Activated CD8-positive, alpha-beta memory T cell treated with anti-CD3 and anti-CD28 coated beads, Interleukin-2, amount 50 U/mL, for 4 hours (primary cell): ENCODE measurements at places on chromosomes 7 and 10.
A peak's percentile ranks its signal among the peaks of the same experiment; 100 is the strongest.

GRCh38 chr7:111090846-111091245 lies at the start of gene LRRN3:
Gene LRRN3, plus strand, starts transcription at chr7:111091127. Its CDS starts 31,646 bp downstream, at chr7:111122773.
- peak; percentile 38 for DNase-seq

- DNase-seq: no peak
Observed at GRCh38 chr10:11532306-11532705, 79.1 kb downstream of the USP6NL start.

GRCh38 chr7:131143869-131144268 lies 183.8 kb upstream of the MKLN1 start:
- DNase-seq: no peak

DNA sequence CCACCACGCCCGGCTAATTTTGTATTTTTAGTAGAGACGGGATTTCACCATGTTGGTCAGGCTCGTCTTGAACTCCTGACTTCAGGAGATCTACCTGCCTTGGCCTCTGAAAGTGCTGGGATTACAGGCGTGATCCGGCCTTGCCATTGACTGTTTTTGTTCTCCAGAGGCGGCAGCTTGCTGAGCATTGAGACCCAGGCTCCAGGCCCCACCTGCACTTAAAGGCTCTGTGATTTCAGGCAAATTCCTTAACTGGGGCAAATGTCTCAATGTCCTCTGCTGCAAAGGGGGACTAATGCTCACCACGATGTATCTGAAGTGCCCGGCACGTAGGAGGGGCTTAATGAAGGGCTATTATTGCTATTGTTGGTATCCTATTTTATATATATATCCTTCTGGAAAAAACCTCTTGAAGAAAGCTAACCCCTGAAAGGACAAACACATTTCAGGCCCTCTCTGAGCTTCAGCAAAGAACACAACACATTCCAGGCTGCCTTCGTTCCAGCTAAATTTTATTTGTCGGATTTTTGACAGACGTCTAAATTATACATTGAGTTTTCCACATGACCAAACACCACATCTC lies 29.0 kb downstream of the TRIM8 start:
- DNase-seq: no peak

GRCh38 chr10:123259081-123259480 lies 104.9 kb downstream of the BUB3 start:
- DNase-seq: no peak

- no peak for DNase-seq
Observed at GRCh38 chr7:100723732-100724275, 3.5 kb downstream of the EPO start.

DNA sequence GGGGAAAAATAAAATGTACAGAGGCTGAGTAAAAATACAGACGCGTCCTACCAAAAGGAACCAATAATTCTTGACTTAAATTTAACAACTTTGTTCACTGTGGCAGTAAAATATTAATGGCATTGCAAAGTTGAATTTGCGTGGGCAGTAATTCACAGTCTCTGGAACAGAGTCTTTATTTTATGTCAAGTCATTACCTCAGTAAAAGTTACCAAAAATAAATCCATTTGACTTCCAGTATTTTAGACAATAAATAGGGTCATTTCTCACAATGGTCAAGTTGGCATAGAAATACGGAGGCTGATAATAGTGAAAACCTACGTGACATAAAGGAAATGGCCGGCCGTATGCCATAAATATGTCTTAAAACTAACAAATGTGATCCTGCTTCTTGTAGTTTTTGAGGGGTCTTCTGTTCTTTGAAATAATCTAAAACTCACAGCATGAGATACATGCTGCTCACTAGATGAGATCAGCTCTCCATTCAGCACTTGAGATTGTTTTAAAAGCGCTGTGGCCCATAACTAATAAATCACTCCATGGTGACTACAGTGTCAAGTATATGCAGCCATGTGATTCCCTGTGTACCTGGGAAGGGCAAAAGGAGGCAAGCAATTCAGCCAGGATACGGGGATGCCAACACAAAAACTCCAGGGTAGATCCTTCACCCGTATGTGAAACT lies 75.3 kb downstream of the DOCK4 start:
- DNase-seq: no peak

GRCh38 chr10:66353422-66353821 lies 572.4 kb upstream of the LRRTM3 start:
- no peak for DNase-seq

DNA sequence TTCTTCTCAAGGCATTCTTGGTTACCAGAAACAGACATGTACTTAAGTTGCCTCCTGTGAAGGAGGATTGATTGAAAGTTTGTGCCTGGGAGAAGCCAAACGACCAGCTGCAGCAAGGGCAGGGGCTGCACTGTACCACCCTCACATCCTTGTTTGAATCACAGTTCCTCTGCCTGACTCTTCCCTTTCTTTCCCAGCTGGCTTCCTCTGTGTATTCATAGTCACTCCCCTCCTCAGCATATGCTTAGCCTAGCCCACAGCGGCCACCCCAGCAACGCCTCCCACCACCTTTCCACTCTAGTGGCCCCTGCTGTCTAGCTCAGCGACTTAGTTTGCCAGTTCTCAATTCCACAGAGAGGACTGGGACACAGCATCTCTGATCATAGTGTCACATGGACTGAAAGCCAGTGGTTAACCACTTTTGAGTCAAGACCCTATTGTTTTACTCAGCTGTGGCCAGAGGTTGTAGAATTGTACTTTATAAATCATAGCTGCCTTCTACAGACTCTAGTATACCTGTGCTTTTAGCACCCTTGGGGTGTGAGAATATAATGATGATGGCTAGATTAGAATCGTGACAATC lies 643.0 kb downstream of the SUGCT start:
- no peak for DNase-seq

- DNase-seq: peak; percentile 10
Observed at GRCh38 chr10:5560817-5561703, 36.3 kb downstream of the CALML3 start.

GRCh38 chr7:46633200-46633599 lies 712.1 kb upstream of the IGFBP3 start:
- no peak for DNase-seq

DNA sequence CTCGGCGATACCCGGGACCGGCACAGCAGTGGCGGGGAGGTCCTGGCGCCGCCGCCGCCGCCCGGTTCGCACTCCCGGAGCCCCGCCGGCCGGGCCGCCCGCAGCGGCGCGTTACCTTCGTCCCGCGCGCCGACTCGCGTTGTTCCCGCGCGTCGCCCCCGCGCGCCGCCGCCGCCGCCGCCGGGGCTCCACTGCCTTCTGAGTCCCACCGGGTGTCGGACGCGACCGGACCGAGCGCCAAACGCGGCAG lies at the start of gene EZH2:
Gene EZH2, minus strand, starts transcription at position 243 of the 250 bp plus-strand sequence. CDS start 36,993 bp downstream, outside the sequence.
- DNase-seq: no peak

GRCh38 chr10:118151461-118151860 lies 104.7 kb upstream of the RAB11FIP2 start:
- DNase-seq: no peak

DNA sequence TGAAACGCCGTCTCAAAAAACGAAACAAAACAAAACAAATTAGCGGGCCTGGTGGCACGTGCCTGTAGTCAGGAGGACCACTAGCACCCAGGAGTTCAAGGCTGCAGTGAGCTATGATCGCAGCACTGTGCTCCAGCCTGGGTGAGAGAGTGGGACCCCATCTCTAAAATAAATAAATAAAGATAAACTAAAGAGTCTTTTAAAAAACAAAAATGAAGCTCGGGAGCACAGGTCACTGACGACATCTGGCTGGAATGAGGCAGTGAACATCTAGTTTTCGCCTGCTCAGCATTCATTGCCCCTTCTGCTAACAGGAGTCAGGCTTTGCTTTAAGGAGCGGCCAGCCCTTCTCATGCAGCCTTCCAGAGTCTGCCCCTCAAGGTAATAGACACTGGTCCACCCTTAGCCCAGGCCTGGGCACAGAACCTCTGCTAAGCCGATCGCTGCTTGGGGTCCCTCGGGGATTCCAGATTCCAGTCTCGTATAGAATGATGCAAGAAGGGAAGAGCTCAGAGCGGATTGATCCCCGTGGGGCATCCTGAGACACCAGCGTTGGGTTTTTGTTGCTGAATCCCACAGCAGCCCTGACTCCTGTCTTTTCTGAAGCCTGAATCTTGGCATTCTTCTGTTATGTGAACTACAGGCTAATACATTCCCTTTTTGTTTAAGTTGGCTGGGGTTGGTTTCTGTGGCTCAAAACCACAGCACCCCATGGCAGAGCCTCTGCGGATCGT lies 14.2 kb upstream of the FOXK1 start:
- no peak for DNase-seq

DNA sequence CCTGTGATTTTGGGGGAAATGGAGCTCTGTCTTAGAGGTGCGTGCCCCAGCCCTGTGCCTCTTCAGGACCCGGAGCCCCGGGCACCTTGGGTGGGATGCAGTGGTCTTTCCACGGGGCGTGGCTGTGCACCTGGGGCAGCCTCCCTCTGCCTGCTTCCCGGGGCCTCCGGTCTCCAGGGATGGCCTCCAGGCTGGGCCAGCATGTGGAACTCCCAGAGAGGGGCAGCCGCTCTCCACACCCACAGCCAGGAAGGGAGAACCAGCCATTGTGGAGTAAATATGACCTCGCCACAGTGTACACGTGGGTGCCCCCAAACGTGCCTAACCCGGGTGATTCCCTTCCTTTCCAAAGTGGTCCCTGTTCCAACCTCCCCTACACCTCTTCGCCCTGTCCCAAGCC lies 52.6 kb downstream of the JAKMIP3 start:
- no peak for DNase-seq

GRCh38 chr10:22649994-22650393 lies 64.4 kb downstream of the PIP4K2A start:
- DNase-seq: no peak

- DNase-seq: no peak
Observed at GRCh38 chr10:128419466-128420019, 293.3 kb upstream of the MKI67 start.

DNA sequence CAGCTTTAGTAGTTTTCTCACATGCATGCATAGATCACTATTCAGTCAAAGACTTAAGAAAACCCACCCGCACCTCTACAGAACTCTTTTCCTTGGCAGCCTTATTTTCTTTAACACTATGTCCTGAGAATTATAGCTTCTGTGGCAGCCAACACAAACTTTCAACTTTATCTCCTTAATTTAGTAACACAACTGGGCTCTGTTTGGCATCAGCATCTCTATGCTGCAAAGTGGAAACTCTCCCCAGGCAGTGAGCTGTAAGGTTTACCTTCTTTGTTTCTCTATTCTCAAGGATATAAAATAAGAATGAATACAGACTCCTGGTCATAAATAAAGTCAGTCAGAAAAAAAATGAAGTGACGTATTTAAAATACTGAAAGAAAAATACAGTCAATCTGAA lies 115.2 kb upstream of the PPP1R9A start:
- DNase-seq: no peak

- DNase-seq: no peak
Observed at GRCh38 chr10:51617576-51618235, 81.7 kb downstream of the CSTF2T start.

DNA sequence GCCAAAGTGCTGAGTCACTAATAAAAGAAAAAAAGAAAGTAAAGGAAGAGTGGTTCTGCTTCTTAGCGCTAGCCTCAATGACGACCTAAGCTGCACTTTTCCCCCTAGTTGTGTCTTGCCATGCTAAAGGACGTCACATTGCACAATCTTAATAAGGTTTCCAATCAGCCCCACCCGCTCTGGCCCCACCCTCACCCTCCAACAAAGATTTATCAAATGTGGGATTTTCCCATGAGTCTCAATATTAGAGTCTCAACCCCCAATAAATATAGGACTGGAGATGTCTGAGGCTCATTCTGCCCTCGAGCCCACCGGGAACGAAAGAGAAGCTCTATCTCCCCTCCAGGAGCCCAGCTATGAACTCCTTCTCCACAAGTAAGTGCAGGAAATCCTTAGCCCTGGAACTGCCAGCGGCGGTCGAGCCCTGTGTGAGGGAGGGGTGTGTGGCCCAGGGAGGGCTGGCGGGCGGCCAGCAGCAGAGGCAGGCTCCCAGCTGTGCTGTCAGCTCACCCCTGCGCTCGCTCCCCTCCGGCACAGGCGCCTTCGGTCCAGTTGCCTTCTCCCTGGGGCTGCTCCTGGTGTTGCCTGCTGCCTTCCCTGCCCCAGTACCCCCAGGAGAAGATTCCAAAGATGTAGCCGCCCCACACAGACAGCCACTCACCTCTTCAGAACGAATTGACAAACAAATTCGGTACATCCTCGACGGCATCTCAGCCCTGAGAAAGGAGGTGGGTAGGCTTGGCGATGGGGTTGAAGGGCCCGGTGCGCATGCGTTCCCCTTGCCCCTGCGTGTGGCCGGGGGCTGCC lies at the start of gene IL6:
Gene IL6, plus strand, starts transcription at position 294 of the 807 bp plus-strand sequence. Its CDS starts 63 bp downstream, at position 357.
- peak; percentile 21 for DNase-seq

DNA sequence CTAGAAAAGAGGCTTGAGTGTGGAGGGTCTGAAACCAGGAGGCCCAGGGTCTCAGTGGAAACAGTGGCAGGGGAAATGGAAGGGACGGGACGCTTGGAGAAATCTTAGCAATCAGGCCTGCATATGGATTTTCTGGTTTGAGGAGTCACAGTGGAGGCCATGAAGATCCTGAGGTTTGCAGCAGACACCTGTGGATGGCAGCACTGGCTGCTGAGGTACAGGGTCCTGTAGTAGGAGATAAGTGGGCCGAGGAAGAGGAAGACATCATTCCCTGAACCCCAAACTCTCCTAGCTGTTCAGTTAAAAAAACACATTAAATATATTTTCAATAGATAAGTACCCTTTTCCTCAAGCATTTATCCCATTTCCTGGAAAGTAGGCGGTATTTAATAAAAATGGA lies 208.8 kb upstream of the IGFBP3 start:
- no peak for DNase-seq

- DNase-seq: no peak
Observed at GRCh38 chr10:3853016-3853415, 68.0 kb upstream of the KLF6 start.

GRCh38 chr7:115549910-115550309 lies 480.7 kb downstream of the TFEC start:
- DNase-seq: no peak

- no peak for DNase-seq
Observed at GRCh38 chr10:44193567-44194220, 191.2 kb downstream of the CXCL12 start.

DNA sequence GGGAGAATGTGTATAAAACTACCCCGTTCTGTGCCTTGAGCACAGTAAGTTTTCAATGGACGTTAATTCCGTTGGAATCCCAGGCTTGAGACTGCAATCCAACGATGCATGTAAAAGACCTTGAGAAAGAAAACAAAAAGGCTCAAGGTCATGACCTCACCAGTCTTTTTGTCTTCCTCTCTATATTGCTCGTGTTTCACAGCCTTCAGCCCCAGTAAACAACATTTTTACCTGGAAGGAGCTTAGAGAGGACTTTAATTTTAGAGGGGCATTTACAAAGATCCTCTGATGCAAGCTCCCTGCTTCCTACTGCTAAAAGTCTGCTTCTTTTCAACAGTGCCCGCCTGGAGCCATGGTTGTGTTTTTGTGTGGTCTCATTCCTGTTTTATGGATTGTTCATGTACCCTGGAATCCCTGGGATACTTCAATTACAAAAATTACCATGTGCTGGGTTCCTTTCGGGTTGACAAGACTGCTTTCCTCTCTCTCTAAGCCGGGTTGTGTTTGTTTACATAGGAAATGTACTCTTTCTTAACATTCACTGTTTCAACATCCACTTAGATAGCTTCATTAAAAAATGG lies 320.1 kb upstream of the NFE2L3 start:
- DNase-seq: no peak

GRCh38 chr7:104883248-104883717 lies 130.7 kb upstream of the KMT2E start:
- DNase-seq: no peak
